Uterine smooth muscle cell (primary cell): ENCODE measurements at places on chromosomes 3 and 15. TPM values are rescaled to one million over a fixed set of nuclear protein-coding genes. Genes with fewer than 3 reads are reported as not detected.

The VIPR1 gene
- total RNA-seq: not detected in 2 replicates

The CDHR4 gene
- 0.12 TPM in 1 of 2 replicates, not detected in the other for total RNA-seq

The ARIH2 gene
- total RNA-seq: 82.4 and 92.6 TPM in 2 replicates

The GCNT3 gene
- total RNA-seq: 0.11 and 0.37 TPM in 2 replicates

The C3orf85 gene
- not detected in 2 replicates for total RNA-seq

The CSPG4 gene
- total RNA-seq: 101 and 122 TPM in 2 replicates

The RTP3 gene
- not detected in 2 replicates for total RNA-seq

The IGDCC3 gene
- total RNA-seq: under 0.01 TPM in 1 of 2 replicates, not detected in the other

The DUSP7 gene
- total RNA-seq: 7.9 and 8.6 TPM in 2 replicates
